ENCODE measurements at places on chromosomes 3 and 15. TPM values are rescaled to one million over a fixed set of nuclear protein-coding genes. Genes with fewer than 3 reads are reported as not detected.

GRCh38 chr3:56940976-56941375, 119.5 kb upstream of the SPATA12 start:
- DNase-seq: no peak

- DNase-seq: no peak
Measured at GRCh38 chr3:150376001-150376848, 31.9 kb upstream of the TSC22D2 start.

GRCh38 chr3:142127941-142128658, 21.2 kb downstream of the TFDP2 start:
- no peak for DNase-seq

GRCh38 chr3:71542521-71543370, 40.8 kb downstream of the FOXP1 start:
- peak; percentile 39 for DNase-seq

GRCh38 chr3:130712718-130713423, 33.8 kb downstream of the PIK3R4 start:
- DNase-seq: no peak

GRCh38 chr15:71249986-71250385, 134.7 kb downstream of the THSD4 start:
- no peak for DNase-seq

GRCh38 chr3:78569804-78570203, 1198.0 kb downstream of the ROBO1 start:
- no peak for DNase-seq

- DNase-seq: no peak
Measured at GRCh38 chr15:87850916-87851315, 405.6 kb downstream of the NTRK3 start.

DNA sequence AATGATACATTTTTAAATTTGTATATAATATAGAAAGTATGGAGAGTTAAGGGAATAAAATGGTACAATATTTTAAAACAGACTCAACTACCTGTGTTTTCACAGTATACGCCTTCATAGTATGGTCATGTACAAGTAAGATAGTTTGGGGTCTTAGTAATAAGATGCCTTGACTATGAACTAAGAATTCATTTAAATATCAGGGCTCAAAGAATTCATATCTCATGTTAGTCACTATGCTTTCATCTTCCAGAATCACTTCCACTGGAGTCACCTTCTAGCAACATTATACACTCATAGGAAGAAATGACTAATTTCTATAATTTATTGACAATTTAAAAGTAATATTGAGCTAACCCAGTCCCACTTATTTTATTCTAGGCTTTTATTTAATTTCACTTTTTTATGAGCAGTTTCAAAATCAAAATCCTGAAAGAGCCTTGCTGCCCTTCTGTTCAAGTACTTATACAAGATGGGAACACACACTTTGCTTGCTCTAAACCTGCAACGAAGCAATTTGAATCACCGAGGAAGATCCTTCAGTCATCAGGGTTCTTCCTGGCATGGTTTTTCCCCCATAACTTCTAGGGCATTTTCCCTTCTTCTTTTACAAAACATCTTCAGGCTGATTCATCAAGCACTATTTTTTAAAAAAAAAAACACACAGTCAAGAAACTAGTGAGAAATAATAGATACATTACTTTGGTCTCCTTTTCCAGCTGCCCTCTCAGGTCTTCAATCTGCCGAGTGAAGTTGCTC, 94.1 kb downstream of the MYH15 start:
- DNase-seq: peak; percentile 22

PDZRN3 gene
- 0.33 TPM for total RNA-seq

MYO1E gene
- total RNA-seq: 32.0 TPM

MEGF11 gene
- total RNA-seq: 0.07 TPM
